Stimulated activated CD4-positive, alpha-beta T cell treated with anti-CD3 and anti-CD28 coated beads, Interleukin-4, amount 100 ng/mL, for 4 hours (primary cell): ENCODE measurements at places on chromosomes 12 and 14.

DNA sequence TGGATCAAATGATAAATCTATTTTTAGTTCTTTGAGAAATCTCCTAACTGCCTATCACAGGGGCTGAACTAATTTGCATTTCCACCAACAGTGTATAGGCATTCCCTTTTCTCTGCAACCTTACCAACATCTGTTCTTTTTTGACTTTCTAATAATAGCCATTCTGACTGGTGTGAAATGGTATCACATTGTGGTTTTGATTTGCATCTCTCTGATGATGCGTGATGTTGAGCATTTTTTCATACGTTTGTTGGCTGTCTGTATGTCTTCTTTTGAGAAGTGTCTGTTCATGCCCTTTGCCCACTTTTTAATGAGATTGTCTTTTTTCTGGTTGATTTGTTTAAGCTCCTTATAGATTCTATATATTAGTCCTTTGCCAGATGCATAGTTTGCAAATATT lies 67.1 kb downstream of the IFNG-AS1 start:
- no peak for DNase-seq

- no peak for DNase-seq
These were observed 454.7 kb downstream of the APAF1 start for GRCh38 chr12:99099786-99100185.

DNA sequence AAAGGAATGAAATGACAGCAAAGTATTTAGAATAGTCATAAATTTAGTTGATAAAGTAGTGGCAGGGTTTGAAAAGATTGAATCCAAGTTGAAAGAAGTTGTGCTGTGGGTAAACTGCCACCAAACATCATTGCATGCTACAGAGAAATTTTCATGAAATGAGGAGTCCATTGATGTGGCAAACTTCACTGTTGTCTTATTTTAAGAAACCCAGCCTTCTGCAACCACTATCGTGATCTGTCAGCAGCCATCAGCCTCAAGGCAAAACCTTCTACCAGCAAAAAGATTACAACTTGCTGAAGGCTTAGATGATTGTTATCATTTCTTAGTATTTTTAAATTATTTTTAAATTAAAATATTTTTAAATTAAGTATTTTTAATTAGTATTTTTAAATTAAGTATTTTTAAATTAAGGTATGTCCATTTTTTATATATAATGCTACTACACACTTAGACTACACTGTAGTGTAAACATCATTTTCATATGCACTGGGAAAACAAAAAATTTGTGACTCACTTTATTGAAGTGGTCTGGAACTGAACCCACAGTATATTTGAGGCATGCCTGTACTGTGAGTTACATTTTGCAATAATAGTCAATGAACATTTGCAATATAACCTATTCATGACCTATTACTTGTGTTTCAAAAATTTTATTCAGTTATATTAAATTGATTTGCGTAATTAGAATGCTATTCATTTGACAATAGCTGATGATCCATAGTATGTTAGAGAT lies 67.2 kb upstream of the SYT1 start:
- no peak for DNase-seq

- no peak for DNase-seq
These were observed 11.5 kb downstream of the FLVCR2 start for GRCh38 chr14:75589931-75590330.

- no peak for DNase-seq
These were observed 27.3 kb downstream of the PTPRB start for GRCh38 chr12:70609739-70610491.

DNA sequence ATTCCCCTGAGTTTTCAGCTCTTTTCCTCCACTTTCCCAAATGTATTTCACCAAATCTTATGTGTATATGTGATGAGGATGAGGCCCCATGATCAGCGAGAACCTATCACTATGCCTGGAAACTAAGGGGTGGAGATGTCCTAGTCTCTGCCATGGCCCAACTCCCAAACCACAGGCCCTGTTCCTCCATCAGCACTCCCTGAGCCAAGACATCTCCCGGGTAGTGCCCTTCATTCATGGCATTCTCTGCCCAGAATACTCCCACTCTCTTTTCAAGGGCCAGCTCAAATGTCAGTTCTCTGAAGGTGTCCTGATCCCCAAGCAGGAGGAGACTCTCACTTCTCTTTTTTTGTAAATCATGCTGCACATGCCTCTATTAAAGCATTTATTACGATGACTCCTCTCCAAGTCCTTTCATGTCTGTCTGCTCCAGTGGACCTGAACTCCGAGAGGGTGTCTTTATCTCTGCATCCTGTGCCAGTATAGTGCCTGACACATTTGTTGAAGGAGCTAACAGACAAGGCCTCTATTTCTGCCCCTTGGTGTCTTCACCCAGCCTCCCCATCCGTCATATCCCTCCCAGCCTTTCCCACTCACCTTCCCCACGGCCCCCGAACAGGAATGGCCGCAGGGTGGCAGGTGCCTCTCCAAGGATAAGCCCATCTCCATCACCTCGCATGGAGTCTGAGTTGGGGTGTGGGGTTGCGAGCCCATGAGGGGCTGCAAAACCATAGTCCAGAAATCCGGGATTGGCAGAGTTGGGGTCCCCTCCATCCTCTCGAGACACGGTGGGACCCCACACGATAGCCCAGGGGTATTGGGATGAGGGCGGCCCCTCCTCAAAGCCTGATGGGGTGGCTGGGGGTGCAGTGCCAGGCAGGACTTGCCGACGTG lies 3.7 kb downstream of the PIANP start:
- DNase-seq: no peak

DNA sequence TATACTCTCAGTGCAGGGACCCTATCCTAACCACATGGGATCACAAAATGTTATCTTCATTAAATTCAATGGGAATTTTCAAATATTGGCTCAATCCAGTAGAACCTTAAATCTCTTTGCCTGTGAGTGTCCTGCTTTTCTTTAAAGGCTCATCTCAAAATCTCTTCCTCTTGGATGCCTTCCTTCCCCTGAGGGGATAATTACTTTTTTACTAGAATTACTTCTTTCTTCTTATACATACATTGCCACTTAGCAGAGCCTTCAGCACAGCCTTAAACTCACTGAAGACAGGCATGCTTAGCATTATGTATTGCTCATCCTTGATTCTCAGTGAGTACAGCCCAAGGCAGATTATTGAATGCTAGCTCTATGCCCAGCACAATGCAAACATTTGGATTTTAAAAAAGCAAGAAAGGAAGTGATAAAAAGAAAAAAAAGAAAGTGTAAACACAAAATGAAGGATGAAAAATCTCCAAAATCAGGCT lies 1918.0 kb upstream of the FLRT2 start:
- DNase-seq: no peak

GRCh38 chr14:104940526-104941150 lies 16.0 kb downstream of the PLD4 start:
- DNase-seq: no peak

DNA sequence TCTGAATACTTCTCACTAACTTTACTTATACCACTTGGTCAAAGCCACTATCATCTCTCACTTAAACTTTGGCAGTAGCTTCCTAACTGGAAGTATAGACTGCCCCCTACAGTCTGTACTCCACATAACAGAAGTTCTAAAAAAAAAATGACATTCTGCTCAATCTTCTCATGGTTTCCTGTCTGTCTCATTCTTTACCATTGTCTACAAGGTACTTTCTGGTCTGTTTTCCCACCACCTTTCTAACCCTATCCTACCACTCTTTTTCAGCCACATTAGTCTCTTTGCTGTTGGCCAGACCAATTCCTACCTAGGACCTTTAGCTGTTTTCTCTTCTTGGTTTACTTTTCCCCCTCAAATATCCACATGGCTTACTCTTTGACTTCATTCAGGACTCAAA lies 14.7 kb downstream of the CPSF6 start:
- DNase-seq: no peak

DNA sequence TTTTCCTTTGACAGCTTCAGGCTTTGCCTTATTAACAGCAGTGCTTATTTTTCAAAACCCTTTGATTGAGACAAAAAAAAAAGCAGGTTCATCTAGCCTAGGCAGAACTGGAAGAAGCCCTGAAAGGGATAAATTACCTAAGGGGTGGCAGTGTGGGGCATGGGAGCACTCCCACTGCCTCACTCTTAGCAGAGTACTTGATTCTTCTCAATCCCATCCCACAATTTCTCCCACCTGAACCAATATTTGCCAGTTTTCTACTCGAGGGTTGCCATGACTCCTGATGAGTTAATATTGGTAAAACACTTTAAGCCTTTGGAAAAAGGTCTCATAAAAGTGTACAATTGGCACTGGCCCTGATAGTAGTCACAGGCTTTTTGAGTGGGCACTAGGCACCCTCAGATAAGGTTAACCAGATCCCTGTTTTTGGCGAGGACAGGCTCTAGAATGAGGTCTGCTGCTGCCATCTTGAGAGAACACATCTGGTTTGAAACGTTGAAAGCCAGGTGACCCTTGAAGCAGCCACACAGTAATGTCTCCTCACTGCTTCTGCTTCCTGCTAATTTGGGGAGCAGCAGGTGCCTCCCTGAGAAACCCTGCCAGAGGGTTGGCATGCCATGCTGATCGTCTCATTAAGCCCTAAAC lies 320.0 kb downstream of the RAD51B start:
- DNase-seq: no peak

DNA sequence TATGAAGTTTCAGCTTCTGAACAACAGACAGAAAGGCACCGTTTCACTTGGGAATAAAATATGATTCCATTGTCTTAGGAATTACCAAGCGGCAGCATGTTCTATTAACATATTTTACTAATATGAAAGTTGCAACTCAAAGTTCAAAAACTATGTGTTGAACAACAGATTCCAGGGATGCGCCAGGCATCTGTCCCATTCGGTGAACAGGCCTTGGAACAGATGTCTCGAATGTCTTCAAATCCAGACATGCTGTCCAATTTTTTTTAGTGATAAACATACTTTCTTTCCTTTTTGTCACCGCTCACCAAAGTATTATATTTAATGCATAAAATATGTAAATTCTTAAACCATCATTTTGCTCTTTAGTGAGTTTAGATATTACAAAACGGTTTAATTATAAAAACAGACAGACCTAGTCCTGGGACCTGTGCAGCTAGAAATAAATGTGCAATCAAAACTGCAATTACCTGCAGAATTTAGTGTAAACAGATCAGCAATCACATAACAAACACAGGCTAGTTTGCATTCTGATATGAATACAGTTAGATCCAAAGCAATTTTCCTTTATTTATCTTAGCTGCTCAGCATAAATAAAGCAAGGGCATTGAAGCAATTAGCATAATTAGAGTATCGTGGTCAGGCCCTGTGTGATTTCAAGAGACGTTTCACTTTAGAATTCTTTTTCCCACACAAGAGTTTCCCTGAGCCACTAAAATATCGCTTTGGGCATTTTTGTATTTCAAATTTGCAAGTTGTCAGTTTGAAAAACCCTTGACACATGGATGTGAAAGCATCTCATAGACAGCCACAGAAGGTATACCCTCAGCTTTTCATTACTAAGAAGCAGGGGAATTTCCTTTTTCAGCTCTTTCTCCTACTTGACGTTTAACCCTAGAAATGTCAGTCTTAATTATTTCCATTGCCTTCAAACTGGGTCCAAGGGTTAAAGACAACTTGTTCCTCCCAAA lies 420.8 kb downstream of the EGLN3 start:
- DNase-seq: no peak

DNA sequence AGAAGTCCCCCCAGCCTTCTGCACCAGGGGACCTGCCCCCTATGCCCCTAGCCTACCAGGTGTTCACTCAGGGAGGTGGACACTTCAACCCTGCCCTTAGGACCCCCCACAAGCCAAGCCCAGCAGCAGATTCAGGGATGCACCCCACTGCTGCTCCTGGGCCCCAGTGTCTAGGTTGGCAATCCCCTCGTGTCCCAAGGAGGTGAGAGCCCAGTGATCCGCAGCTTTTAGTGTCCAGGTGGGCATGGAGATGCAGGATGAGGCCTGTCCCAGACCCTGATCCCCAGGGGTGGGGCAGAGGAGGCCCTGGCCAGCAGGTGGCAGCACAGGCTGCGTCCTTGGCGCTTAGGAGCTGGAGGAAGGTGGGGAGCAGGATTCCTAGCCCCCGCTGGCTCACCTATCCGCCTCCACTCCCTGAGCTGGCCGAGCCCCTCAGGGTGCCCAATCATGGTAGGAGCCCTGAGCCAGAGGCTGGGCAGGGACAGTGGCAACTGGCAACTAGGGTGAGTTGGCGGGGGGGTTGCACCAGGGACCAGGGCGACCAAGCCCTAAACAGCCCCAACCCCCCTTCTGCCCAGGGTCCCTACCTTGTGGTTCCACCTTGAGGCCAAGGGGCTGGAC lies 4.1 kb downstream of the CKB start:
- DNase-seq: no peak

- DNase-seq: no peak
These were observed 77.9 kb upstream of the FZD10 start for GRCh38 chr12:130084359-130084758.

- no peak for DNase-seq
These were observed 118.9 kb upstream of the PTPRB start for GRCh38 chr12:70756118-70756517.

GRCh38 chr14:104230946-104231345 lies 92.6 kb downstream of the KIF26A start:
- no peak for DNase-seq

GRCh38 chr14:100602621-100603230 lies 15.5 kb upstream of the BEGAIN start:
- DNase-seq: no peak

GRCh38 chr12:23495472-23495871 lies 454.0 kb downstream of the SOX5 start:
- no peak for DNase-seq

DNA sequence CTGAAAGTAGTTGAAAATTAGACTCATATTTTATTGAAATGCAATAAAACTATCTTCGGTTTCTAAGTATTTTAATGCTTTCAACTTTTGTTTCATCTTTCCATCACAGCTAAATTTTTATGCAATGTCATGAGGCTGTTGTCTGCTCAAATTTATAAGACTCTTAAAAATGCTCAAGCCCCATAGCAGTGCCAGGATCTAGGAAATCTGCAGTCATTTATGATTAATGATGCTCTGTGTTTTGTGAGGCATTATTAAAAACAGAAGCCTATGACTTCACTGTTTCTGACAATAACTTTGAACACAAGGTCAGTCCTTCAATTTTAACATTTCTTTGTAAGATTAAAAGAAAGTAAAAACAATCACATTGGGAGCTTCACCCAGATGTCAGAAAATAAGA lies 112.5 kb downstream of the ALX1 start:
- DNase-seq: no peak

- peak; percentile 84 for DNase-seq
These were observed 73.8 kb downstream of the SUSD6 start for GRCh38 chr14:69685218-69685616.

GRCh38 chr12:102169922-102170621 lies 27.6 kb downstream of the PMCH start:
- no peak for DNase-seq

- no peak for DNase-seq
These were observed 249.8 kb upstream of the SFSWAP start for GRCh38 chr12:131461096-131461495.

GRCh38 chr12:42737398-42737797 lies 147.9 kb upstream of the PRICKLE1 start:
- no peak for DNase-seq

DNA sequence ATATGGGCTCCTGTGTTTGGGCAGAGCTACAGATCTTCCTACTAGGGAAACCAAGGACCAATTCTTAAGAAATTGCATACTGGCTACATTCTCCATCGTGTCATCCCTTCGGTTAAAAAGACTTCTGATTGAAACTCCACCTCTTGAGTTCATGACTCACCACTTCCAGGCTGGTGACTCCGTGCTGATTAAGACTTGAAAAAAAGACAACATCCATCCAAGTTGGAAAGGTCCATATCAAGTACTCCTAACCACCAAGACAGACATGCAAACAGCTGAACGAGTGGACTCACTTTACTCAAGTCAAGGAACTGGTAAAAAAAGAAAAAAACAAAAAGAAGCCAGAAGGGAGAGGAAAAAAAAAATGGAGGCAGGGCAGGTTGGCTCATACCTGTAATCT lies 63.4 kb downstream of the APOBEC1 start:
- no peak for DNase-seq
